ENCODE measurements at places on chromosomes 12 and 14.

DNA sequence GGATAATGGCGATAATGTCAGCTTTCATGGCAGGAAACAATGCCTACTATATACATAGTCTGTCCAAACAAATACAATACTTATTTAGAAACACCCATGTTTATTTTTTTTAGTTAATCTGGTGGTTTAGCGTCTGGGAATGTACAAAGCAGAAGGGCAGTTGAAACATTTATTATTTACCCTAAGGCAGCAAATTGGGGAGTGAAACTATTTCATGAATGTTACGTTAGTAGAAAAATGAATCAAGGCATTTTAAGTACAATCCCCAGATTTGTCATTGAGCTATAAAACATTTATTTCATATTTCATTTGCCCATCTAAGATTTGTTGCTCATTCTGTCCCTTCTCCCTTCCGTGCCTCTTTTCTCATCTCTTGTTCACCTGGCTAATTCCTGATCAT lies 87.1 kb upstream of the ATF1 start:
- DNase-seq: no peak

DNA sequence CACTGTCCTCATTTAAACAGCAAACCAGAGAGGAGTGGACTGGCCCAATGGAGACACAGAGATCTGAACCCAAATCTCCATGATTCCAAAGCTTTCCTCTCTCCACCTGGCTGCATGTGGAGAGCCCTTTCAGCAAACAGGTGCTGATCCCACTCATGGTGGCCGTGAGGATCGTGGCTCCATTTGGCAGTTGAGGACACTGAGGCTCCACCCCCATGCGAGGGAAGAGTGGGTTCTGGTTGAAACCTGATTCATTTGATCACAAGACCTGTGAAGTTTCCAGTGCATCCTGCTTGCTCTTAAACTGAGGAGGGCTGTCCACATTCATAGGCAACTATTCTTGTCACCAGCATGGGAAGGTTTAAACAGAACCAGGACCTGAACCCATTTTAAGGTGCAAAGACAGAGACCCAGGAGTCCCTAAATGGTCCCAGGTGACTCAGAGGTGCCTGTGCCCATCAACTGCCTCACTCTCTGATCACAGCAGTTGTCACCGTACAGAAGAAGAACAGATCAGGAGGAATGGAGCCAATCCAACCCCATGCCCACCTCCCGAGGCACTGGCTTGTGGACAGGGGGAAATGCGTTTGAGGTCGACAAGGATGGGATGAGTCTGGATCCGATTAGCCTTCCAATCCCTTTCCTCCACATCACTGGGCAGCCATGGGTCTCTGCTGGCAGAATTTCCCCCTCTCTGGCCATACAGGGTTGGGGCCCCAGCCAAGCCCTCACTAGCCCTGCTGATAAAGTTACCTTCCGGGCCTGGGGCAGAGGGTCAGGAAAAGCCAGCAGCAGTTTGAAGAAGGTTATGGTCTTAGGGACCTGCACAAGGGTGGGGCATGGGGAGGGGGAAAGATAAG lies 45.5 kb upstream of the BCL11B start:
- DNase-seq: no peak

- DNase-seq: no peak
Observed at GRCh38 chr12:112353393-112353792, 28.8 kb downstream of the HECTD4 start.

DNA sequence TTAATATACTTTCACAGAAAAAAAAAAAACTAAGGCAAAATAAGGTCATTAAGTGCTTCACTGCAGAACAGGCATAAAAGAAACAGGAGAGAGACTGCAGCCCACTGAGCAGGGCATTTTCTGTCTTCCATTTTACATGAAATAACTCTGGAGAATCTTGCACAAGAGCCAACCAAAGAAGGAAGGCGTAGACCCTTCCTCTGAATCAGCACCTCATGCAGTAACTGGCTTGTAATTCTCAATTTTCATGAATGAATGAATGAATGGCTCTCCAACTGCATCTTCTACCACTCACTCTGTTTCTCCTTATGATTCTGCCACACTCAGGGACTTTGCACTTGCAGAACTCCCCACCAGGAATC lies 102.0 kb upstream of the PPM1H start:
- DNase-seq: no peak

DNA sequence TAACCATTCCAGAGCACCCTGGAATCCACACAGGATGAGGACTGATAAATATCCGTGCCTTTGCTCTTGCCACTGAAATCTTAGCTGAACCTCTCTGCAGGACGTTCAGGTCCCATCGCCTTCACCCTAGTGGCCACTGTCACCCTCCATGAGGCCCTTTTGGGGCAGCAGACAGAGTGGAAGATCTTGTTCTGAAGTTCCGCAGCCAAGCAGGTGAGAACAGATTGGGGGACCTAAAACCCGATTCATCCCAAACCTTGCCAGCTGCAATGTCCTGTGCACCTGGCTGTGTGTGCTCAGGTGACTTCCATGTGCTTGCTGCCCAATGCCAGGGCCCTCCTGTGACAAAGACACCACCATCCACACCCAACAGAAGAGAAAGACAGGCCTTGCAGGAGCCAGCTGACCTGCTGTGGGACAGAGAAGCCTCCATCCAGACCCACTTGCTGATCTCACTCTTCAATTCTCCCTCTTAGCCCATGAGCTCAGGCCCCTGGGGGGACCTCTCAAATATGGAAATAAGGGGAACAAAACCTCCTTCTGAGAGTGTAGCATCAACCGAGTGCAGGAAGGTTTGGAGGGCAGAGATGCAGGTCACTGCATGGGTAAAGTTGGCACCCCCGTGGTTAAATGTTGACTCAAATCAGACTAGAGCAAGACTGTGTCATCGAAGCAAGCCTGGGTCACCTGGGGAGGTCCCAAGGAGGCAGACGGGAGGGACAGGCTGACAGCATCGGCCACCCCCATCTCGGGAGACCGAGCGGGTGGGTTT lies 308.7 kb upstream of the DIO3 start:
- DNase-seq: no peak

GRCh38 chr12:105487963-105488362 lies 157.5 kb downstream of the C12orf75 start:
- DNase-seq: no peak

- no peak for DNase-seq
Observed at GRCh38 chr12:41479426-41479825, 291.3 kb downstream of the PDZRN4 start.

GRCh38 chr14:81472096-81472800 lies 61.4 kb downstream of the SEL1L start:
- no peak for DNase-seq

DNA sequence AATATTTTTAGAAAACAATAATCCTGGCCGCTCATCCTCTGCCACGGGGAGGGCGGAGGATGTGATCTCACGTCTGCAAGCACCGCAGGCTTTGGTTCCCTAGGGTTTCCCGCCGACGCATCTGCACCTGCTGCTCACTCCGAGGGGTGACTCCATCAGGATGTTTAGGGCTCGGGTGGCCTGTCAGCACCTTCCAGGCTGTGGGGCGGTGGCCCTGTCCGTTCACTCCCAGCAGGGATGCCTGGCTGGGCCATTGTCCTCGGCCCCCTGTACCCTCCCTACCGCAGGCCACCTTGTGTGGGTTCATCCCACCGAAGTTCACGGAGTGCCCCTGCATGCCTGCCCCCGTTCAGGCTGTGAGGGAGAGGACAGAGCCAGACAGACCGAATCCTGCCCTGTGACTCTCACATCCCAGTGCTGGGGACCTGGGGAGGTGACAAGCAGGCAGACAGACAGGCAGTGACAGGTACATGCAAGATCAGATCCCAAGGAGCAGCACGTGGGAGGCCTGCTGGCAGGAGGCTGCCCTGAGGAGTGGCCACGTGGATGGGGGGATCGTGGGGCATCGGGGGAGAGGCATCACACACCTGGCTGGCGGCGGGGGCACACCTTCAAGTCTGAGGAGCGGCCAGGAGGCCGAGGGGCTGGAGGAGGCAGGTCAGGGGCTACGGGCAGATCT lies 112.6 kb downstream of the ADGRD1 start:
- no peak for DNase-seq

- no peak for DNase-seq
Observed at GRCh38 chr12:95884998-95885397, 26.2 kb downstream of the SNRPF start.

- DNase-seq: no peak
Observed at GRCh38 chr14:52090936-52091335, 22.1 kb upstream of the NID2 start.

DNA sequence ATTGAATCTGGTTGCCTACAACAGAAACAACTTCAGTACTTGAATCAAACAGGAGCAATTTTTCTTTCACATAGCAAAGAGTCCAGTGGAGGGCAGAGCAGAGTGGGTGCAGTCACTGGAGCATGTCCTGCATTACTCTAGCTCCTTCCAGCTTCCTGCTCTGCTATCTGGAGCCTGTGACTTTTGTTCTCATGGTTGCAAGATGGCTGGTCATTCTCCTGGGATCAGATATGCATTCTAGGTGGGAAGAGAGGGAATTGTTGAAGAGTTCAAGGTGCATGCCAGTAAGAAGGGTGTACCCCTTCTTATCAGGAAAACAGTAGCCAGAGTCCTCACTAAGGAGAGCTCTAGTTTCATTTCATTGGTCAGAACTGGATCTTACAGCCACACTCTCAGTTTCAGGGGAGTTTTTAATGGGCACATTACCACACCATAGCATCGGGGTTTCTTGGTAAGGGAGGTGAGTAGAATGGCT lies 8.0 kb downstream of the IFT43 start:
- peak; percentile 28 for DNase-seq

- DNase-seq: no peak
Observed at GRCh38 chr12:15918066-15918465, 6.9 kb downstream of the DERA start.

- DNase-seq: peak; percentile 60
Observed at GRCh38 chr12:24991209-24992049, 42.5 kb upstream of the BCAT1 start.

DNA sequence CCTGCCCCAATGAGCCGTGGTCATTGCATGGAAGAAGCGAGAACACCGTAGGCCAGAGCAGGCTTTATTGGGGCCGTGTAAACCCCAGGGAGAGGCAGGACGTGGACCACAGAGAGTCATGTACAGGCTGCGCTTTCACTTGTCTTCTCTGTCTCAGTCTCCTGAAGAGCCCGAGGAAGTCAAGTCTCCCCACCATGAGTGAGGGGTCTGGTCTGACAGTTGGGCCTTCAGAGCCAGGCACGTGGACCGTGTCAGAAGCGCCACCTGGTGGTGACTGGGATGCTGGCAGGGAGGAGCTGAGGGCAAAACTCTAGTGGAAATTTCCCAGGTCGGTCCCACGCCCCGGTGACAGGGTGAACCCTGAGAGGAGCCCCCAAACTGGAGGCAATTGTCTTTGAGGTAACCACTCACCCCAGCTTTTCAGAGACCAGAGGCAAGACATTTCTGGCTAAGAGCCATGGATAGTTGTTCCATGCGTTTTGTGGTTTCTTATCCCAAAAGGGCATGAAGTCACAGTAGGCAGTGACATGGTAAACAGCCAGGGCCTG lies 17.4 kb downstream of the RPS6KL1 start:
- peak; percentile 28 for DNase-seq

DNA sequence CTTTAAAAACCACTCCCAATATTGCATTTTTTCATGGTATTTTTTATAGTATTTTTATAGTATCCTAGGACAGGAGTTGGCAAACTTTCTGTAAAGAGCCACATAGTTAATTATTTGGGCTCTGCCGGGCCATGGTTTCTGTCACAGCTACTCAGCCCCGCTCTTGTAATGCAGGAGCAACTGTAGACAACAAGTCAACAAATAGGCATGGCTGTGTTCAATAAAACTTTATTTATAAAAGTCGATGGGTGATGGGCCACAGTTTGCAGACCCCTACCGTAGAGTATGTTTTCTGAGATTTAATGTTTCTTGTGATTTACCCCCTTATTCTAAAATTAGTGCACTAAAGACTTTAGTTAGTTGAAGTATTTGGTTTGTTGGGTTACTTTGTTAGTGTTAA lies 25.5 kb downstream of the MDM2 start:
- DNase-seq: no peak

- DNase-seq: no peak
Observed at GRCh38 chr14:34234258-34234657, 227.8 kb downstream of the SPTSSA start.

DNA sequence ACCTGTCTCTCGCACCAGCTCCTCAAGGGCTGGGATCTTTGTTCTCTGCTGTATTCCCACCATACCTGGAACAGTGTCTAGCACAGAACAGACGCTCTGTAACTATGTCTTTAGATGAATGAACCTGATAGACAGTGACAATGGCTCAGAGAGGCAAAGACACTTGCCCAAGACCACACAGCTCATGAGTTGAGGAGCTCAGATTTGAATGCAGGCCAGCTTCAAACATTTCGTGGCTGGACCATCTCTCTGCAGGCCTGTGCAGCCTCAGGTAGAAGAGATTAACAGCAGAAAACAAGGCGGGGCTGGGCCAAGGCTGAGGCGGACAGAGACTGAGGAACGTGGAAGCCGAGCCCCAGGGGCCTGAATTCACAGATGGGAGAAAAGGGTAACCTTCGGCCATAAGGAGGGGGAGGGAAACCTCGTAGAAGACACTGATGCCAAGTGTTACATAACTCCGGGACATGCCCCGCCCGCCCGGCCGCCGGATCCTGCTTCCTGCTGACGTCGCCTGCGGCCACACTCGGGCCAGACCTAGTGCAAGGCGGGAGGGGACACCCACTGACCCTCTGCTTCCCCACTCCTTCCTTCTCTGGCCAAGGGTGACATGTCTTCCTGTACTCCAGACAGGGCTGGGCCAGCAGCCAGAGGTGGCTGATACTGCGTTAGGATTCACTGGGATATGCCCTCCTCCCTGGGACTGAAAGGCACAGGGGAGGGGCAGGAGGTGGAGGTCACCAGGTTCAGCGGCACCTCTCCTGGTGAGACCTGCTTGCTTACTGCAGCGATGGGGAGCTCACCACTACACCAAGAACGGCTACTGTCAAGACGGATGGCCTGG lies 86.8 kb downstream of the RFLNA start:
- no peak for DNase-seq

GRCh38 chr12:131861261-131862083 lies 33.0 kb upstream of the ULK1 start:
- no peak for DNase-seq

DNA sequence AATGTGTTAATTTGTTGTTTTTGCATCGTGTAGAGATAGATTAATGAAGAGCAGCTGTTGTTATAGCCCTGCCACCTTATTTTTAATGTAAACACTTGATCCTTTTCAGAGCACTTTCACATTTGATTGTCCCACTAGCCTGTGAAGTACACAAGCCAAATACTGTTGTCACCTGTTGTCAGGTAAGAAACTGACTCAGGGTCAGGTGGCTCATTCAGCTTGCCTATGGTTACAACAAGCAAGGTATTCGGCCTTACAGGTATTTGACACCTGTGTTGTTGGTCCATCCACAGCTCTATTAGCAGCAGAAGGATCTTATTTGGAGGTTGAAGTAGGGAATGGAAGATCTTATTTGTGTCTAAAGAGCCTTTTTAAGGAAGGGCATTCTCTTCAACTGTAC lies 108.9 kb downstream of the GPR135 start:
- peak; percentile 78 for DNase-seq

GRCh38 chr12:101839324-101840283 lies 8.8 kb upstream of the GNPTAB start:
- peak; percentile 28 for DNase-seq
